Stimulated activated CD4-positive, alpha-beta T cell treated with anti-CD3 and anti-CD28 coated beads, Interleukin-4, amount 100 ng/mL, for 1 hour (primary cell): ENCODE measurements at places on chromosomes 6 and 20.

DNA sequence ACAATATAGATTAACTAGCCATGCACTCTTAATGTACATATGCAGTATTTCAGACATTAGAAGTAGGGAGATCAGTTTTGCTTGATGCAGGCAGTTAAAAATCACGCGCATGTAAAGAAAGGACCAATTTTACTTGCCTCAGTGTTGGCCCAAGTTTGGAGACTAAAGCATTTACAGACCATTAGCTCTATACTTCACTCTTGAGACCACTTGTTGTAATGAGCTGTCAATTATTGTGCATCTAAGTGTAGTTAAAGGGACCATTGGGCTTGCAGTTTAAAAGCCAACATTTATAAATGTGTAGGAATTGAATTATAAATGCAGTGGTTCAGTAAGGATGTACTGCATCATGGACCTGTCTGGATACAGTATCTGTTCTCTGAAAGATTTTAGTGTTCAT, 53.7 kb downstream of the PLCB4 start:
- DNase-seq: no peak

DNA sequence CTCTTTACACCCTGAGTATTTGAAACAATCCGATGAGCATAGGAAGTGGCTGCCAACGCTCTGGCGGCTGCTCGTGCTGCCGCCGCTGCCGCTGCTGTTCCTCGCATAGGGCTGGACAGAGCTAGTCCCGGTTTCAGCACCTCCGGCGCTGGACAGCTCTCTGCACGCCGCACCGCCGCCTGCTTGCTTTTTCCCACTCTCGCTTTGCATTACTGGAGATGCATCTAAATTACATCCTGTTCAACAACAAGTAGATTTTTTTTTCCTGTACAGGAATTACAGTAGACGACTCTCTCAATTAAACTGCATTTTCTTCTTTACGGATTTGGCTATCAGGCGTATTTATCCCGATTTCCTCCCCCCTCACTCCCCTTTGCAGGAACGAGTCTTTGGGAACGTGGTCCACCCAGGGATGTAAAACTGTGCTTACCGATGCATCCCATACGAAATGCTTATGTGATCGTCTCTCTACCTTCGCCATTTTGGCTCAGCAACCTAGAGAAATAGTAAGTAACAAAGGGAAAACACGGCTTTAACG, 563.8 kb downstream of the LMBRD1 start:
- DNase-seq: peak; percentile 31

DNA sequence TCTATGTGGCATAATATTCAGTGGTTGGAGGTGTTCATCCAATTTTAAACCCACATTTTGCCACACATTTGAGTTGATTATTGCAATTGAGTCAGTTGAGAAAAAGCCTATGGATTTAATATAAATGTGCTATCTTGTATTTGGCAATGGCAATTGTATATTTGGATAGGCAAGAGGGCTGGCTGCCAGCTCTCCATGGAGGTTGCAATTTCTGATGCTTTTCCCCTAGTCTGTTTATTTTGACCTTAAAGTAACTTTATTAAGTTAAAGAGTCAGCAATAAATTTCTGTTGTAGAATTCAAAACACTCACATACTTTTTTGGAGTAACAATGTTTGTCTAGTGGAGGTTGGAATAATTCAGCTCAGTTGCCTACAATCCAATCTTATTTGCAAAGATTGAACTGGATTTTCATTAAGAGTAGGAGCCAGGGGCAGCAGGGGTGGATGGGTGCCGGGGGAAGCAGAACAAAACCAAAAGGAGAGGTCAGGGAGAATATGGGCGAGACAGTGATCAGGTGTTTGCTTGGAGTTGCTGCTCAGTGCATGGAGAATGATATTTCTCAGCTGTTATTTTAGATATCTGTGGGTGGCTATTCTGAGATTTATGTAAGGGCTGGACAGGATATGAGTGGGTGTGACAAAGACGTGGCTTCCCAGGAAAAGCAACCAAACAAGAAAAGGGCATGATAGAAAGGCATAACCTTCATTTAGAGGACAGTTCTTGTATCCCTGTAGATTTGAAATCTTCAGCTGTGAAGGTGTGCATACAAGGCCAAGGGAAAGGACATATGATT, 163.0 kb downstream of the HDGFL1 start:
- DNase-seq: no peak

DNA sequence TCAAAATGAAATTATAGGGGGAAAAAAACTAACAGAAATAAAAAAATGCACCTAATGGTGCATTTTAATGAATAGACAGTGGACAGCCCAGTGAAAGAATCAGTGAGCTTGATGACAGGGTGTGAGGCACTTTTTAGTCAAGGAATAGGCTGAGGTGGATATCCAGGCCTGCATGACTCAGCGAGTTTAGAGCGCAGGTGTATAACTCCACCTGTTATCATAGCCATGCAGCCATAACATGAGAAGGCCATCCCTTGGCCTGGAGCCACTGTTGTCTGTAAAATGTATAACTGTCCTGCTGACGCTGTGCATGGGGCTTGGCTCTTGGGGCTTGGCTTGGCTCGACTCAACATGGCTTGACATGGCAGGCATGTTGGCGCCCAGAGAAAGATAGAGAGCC, 331.5 kb upstream of the NOX3 start:
- no peak for DNase-seq

DNA sequence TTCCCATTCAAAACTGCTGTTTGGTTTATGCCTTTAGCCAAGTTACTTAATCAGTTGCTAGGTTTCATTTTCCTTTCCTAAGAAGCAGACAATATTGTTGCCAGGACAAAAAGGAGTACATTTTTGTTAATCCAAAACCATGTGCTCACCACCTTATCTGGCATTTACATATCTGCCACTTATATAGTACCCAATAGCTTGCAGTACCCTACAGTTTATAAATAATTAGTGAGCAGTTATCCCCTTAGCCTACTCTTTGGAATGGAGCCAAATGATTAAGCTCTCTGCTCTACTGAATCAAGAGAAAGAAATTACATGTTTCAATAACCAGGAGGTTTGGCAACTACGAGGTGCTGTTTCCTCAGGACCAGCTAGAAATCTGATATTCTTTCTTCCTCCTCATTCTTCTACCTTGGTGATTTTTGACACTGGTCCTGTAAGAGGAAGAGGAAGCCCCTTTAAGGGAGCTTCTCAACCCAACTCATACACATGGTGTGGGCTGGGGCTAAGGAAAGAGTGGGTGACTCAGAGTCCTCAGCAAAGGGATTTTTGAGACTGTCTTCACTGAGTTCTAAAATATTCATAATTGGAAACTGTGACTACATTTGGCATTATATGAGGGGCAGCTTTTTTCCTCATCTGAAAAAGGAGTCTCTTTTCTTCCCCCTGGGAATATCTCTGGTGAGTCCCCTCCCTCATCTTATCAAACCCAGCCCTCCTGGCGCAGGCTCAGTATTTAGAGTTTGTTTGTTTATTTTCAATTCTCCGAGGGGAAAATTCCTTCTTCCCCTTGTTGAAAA, 1.5 kb downstream of the ZNFX1 start:
- peak; percentile 33 for DNase-seq
